Activated CD8-positive, alpha-beta memory T cell treated with anti-CD3 and anti-CD28 coated beads for 4 hours (primary cell): ENCODE measurements at places on chromosomes 5 and 9.

DNA sequence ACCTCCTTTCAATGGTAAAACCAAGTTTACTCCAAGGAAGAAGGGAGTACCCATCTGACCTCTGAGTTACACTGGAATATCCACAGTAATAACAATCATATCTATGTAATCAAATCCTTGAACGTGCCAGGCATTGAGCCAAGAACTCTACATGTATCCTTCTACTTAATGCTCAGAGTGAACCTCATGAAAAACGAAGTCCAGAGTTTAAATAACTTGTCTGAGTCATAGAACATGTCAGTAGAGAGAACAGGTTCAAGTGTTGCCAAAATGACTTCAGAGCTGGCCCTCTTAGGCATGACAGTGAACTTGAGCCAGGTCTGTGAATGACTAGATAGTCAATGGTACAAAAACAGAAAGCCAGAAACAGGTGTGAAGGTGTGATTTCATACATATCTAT, 164.1 kb upstream of the ZNF618 start:
- no peak for DNase-seq

DNA sequence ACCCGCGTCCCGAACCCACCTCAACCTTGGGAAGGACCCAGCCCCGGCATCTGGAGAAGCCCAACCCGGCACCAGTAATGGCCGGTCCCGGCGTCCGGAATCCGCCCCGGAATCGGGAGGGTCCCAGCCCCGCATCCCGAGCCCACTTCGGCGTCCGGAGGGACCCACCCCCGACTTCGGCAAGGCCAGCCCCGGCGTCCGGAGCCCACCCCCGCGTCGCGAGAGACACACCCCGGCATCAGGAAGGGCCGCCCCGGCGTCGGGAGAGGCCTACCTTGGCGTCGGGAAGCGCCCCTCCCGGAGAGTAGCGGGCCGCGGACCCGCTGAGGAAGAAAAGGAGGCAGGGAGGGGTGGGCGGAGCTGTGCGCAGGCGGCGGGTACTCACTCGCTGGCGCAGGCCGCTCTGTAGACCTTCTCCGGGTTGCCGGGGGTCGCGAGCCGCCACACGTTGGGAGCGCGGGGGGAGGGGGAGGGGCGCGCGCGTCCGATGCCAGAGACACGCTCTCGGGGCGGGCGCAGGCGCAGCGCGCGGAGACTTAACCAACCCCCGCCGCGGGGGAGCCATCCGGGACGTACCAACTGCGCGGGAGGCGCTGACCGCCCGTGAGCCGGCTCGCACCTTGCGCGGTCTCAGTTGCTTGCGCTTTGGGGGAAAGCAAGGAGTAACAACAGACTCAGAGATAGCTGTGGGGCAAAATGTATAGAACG, at the start of gene UIMC1:
TSS of gene UIMC1 (minus strand) at position 515 of the 708 bp plus-strand sequence. CDS start 24,164 bp downstream, outside the sequence.
- peak; percentile 88 for DNase-seq

- DNase-seq, result no peak
Observed at GRCh38 chr9:68416936-68417564, 60.6 kb downstream of the PGM5 start.

- no peak for DNase-seq
Observed at GRCh38 chr5:123559434-123559775, 47.4 kb downstream of the CSNK1G3 start.

- DNase-seq, result no peak
Observed at GRCh38 chr9:14888272-14888671, 22.0 kb downstream of the FREM1 start.

- no peak for DNase-seq
Observed at GRCh38 chr9:130255631-130256134, 9.9 kb upstream of the HMCN2 start.

GRCh38 chr9:99092643-99093491, 12.0 kb upstream of the TGFBR1 start:
- DNase-seq, result no peak
